ENCODE measurements at places on chromosomes 13 and 19. TPM values are rescaled to one million over a fixed set of nuclear protein-coding genes. Genes with fewer than 3 reads are reported as not detected.
A peak's percentile ranks its signal among the peaks of the same experiment; 100 is the strongest.

BRME1 gene
- total RNA-seq = 3.7 TPM

ZNF83 gene
- 143 TPM for total RNA-seq

S1PR5 gene
- total RNA-seq = 2.4 TPM

PLIN5 gene
- total RNA-seq = 4.5 TPM

GRCh38 chr19:29675650-29676186 is 10.5 kb downstream of the PLEKHF1 start:
- no peak for DNase-seq

- no peak for DNase-seq
Measured at GRCh38 chr13:112828756-112829155, 138.9 kb downstream of the ATP11A start.

- DNase-seq = peak; percentile 37
Measured at GRCh38 chr19:10501971-10502523, 1.1 kb downstream of the KEAP1 start.

KLK12 gene
- total RNA-seq = not detected

DNA sequence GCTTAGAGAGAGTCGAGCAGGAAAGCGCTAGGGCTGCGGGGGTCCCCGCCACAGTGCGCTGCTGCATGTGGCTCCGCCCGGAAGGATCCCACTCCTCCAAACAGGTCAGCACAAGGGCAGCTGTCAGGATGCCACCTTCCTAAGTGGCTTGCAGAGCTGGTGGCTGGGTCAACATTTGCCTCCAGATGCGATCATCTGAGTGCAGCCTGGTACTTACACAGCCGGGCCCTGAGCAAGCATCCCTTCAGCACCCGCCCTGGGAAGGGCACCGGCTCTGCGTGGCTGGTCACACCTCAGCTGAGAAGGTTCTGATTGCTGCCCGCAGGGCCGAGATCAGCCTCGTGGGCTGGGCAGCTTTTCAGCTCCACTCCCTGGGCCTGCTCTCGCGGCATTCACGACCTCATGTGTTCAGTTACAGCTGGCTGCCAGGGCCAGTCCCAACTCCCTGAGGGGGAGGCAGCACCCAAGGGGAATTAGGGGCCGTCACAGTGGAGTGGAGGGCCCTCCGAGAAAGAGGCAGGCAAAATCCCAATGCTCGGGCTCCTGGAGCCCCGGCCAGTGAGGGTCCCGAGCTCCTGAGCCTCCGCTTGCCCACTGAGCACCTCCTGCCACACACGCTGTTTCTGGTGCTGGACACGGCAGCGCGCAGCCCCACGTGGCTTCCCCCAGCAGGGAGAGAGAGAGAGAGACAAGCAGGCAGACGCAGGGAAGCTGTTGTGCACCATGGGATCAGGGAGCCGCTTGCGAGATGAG is 26.8 kb downstream of the AP1M1 start:
- DNase-seq = no peak

GRCh38 chr19:29630655-29631054 is 24.6 kb downstream of the POP4 start:
- no peak for DNase-seq

GRCh38 chr13:76878043-76878442 is 8.2 kb downstream of the KCTD12 start:
- DNase-seq = no peak

DNA sequence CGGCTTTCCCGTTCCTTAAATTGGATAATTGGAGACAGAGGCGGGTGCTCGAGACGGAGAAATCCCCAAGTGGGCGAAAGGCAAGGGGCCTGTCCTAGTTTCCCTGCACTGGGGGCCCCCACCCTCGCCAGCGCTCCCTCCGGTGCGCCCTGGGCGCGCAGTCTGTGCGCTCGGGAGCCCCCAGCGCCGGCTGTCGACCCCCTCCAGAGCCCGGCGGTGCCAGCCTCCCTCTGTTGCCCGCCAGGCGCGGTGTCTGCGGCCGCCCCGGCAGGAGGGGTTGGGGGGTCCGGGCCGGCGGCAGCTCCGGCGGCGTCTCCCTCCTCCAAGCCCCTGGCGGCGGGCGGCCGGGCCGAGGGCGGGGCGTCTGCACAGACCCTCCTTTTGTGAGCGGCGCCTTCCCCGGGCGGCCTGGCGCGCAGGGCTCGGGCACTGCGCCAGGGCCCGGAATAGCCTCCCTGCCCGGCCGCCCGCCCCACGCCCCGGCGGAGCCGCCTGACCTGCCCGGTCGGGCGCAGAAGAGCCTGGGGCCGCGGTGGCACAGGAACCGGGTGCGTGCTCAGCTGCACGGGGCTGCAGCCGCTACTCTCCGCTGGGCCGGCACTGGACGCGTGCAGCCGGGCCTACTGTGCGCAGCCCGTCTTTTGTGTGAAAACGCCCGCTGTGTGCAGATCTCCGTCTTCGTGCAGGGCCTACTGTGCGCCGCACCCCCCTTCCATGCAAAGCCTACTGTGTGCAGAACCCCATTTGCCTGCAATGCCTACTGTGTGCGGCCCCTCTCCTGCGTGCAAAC is 13.2 kb downstream of the GADD45B start:
- DNase-seq = no peak

- DNase-seq = no peak
Measured at GRCh38 chr19:55319785-55320184, 5.4 kb downstream of the TMEM150B start.

DNA sequence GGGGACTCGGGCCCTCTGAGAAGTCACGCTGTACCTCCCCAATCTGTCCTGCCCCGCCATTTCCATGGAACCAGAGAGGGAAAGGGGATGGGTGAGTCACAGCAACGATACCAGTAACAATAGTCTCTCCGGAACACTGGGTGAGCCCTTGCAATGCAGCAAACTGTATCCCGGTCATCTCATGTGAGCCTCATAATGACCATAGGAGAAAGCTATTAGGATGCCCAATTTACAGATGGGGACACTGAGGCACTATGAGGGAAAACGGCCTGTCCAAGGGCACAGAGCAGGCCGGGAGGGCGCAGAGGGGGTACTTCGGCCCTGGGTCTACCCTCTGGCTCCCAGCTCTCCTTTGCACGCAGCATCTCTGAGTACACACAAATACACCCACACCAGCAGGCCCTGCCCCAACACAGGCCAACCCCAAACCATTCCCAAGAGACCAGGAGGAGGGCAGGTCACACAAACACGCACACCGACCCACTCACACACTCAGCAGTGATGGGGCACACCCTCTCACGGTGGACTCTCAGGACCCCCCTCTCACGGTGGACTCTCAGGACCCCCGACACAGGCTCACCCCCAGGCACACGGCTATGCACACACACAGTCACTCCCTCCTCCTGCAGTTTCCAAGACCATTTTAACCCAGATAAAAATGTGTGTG is 18.2 kb downstream of the LRRC4B start:
- no peak for DNase-seq

- no peak for DNase-seq
Measured at GRCh38 chr19:12987190-12987589, 8.1 kb upstream of the NFIX start.

DNA sequence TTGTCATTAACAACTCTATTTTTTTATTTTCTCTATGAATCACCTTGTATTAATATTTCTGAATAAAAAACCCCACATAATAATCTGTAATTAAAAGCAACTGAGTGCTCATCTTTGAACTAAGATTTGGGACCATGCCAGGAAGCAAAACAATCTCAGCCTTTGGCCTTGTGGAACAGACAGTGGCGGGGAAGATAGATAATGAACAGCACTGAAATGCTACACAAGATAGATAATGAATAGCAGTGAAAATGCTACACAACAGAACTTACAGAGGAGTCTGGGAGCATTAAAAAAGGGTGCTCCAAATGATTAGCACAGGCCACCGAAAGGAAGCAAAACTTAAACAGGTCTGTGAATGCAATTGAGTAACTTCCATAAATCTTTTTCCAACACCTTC is 134.9 kb downstream of the GPC5 start:
- DNase-seq = no peak

- no peak for DNase-seq
Measured at GRCh38 chr13:55106509-55106908, 2034.2 kb upstream of the PRR20A start.

GRCh38 chr13:40475617-40476016 is 190.8 kb downstream of the FOXO1 start:
- no peak for DNase-seq

CEACAM5 gene
- total RNA-seq = not detected

DNA sequence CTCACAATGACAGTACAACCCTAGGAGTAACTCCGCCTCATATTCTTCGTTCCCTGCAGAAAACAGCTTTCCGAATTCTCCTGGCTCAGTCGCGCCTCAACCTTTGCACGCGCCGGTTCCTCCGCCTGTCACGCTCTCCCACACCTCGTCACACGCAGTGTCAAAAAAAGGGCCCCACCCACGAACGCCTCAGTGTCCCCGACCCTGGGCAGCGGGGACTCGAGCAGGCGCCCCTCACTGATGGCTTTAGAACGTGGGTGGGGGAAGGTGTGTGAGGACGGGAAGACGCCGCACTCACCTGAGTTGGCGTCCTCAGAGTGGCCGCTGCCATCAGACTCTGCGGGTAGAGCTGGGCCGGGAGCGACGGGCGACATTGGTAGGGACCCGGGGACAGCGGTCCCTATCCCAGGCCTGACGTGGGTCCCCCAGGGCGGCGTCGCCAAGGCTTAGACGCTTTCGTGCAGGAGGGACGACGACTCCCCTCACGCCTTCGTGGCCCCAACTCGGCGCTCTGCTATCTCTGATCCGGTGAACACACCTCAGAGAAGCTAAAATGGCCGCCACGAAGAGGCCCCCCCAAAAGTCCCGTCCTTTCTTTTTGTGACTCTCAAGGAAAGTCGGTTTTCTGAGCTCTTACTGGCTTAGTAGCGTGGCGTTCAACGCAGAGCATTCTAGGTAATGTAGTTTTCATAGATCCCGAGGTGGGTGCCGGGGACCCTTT is at the start of gene ZNF154:
Gene ZNF154, minus strand, starts transcription at position 564 of the 721 bp plus-strand sequence. Its CDS starts 233 bp downstream, at position 331.
- no peak for DNase-seq

DNA sequence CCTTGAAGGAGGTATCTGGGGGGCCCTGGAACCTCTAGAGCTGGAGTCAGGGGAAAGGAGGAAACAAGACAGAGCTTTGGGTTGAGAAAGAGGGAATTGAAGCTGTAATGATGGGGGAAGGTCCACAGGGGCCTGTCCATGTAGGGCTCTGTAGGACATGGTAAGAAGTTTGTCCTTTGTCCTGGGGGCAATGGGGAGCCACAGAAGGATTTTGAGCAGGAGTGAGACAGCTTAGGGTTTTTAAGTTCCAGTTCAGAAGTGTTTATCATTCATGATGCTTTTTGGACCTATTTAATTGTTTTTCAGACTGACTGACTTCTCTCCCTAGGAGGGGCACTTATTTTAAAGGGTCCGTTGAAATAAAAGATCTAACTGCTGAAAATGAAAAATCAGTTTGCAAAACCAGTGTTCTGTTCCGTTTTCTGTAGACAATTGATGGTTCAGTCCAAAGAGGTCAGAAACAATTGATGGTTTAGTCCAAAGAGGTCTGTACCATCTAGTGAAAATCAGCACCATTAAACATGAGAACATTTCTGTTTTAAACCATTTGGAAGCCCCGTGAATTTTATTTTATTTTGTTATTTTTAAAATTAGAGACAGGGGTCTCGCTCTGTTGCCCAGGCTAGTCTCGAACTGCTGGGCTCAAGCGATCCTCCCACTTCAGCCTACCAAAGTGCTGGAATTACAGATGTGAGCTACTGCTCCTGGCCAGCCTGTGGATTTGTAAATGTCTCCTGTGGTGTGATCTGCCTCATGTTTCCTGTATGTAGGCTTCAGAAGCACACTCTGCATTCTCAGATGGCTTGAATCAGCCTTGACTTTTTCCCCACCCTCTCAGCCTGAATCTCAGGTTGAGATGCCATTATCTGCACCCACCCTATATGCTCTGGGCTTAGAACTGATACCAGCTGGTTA is 8.4 kb downstream of the PLD3 start:
- DNase-seq = no peak

GRCh38 chr19:17754634-17755442 is 3.6 kb downstream of the FCHO1 start:
- DNase-seq = no peak

DNA sequence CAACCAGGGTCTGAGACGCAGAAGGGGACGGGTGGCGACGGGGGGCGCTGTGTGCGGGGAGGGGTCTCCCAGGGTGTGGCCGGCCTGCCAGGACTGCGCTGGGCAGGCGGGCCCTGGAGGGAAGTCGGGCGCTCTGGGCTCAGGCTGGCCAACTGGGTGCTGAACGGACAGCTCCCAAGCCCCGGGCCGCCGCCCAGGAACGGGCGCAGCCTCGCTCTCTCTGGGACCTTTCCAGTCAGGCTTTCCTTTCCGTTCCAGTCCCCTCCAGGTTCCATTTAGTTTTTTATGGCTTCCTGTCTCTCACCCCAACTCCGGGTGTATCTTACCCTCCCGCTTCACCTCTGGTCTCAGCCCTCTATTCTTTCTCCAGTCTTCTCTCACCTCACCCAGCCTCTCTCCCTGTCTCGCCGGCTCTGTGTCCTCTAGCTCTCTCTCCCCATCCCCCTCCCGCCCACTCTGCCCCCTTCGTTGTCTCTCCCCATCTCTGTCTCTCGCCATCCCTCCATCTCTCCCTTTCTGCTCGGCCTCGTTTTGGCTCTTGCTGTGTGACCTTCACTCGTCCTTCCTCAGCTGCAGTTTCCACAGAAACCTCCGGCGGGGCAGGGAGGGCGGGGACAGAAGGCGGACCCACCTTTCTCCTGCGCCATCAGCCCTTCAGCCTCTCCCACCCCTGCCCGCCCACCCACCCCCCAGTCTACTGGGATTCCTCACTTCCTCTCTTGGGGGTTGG is 3.3 kb upstream of the ATP1A3 start:
- no peak for DNase-seq

GRCh38 chr19:39916236-39916635 is 18.2 kb downstream of the FCGBP start:
- DNase-seq = no peak

GRCh38 chr13:34011552-34012085 is 193.7 kb downstream of the RFC3 start:
- no peak for DNase-seq

DNA sequence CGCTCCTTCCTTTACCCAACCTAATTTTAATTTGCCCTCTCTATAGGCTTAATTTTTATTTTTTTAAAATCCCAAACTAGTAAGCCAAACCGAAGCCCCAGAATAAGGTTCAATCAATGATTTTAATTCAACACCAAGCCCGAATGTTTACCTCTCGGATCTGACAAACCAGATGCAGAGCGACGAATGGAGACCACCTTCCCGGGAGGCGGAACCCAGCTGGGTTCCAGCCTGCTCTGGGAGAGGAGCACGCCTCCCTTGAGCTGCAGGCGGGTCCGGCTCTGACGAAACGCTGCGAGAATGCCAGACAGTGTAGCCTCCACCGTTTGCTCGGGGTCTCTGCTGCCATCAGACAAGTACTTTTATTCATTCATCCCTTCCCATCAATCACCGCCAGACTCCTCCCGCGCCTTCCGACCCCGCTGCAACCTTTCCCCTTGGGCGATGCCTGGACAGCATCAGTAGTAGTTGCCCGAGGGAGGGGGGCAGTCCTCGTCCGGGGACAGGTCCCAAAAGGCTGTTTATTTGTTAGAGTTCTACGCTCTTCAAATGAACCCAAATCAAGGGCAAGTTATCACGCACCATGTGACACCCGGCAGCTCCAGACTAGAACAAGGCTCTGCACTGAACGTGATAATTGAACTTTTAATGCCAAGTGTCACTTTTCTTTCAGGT is 752 bp upstream of the EDNRB start:
- DNase-seq = no peak

GRCh38 chr19:45643024-45643926 is 4.1 kb upstream of the EML2 start:
- DNase-seq = no peak

CDX2 gene
- not detected for total RNA-seq

SELENOV gene
- total RNA-seq = not detected
